ENCODE measurements at places on chromosomes 5 and 9. TPM values are rescaled to one million over a fixed set of nuclear protein-coding genes. Genes with fewer than 3 reads are reported as not detected.

- DNase-seq = no peak
These were observed 65.7 kb upstream of the TBC1D9B start for GRCh38 chr5:179973391-179973790.

GRCh38 chr5:139146809-139147482 is 51.2 kb downstream of the SIL1 start:
- DNase-seq = no peak

DNA sequence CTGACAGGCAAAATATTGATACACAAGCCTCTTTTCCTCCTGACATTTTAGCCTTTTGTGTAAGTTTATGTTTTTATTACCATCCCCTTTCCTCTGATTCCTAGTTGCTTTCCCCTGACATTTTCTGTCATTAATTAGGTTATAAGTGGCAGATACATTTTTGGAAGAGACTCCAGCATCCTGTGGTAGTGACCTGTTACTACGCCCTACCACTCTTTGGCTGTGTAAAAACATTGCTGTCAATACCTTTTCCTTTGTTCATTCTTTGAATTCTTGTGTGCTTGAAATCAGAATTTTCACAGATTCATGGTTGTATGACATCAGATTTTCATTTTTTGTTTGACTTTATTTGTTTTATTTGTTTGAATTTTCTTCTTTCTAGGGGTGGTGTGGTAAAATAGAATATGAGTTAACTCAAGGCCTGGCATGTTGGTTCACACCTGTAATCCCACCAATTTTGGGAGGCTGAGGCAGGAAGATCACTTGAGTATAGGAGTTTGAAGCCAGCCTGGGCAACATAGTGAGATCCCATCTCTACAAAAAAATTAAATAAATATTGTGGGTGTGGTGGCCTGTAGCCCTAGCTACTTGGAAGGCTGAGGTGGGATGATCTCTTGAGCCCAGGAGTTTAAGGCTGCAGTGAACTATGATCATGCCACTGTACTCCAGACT is 43.4 kb downstream of the UBE2R2 start:
- DNase-seq = peak; percentile 21

DNA sequence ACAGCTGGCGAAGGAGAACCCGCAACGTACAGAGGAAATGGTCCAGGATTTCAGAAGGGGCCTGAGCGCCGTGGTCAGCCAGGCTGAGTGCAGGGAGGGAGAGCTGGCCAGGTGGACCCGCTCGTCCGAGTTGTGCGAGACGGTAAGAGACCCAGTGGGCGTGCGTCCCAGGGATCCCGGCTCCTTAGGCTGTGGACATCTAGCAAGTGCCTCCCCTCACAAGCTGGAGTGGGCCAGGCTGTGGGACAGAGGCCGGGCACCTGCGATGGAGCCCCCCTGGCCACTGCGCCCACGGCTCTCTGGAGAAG is 29.5 kb upstream of the LRRC14B start:
- no peak for DNase-seq

DNA sequence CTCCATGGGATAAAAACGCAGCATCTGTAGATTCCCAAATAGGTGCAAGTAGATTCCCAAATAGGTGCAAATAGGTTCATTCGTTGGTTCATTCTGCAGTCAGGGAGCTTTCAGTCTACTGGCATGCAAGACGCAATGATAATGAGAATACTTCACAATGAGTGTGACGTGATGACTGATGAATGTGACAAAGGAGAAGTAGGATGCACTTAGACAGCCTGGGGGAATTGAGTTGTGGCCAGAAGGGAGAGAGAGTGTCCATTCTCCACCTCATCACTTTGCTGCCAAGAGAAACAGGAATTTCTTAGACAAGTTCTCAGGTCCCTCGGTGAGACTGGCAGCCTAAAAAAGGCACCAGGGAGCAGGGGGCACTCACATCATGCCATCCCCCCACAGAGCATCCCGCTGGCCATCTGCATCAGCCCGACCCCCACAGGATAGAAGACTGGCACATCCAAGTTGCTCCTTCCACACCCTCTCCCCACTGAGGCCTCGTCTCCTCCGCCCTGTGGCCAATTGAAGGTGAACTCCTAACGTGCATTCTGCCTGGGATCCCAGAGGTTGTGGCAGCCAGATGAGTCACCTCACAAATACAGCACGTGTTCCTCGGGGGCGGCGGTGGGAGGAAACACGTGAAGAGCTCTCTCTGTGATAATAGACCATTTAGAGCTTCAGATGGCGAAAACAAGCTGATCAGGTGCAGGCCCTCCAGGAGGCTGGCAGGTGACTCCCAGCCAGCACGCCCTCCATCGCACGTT is 19.9 kb upstream of the KCNIP1 start:
- DNase-seq = peak; percentile 26

DNA sequence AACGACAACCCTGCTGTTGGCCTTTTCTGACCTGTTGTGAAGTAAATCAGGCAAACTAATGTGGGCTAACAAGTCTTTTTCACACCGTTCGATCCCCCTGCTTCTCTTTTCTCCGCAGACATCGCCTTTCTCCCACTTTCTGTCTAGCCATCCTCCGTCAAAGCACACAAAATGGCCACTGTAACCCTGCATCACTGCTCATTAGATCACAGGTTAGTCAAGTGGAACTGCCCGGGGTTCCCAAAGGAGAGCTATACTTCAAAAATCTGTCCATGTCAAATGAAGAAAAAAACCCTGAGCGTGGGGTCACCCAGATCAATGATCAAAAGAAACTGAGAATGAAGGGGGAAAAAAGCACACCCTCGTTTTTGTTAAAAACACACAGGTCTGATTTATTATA is 212.1 kb downstream of the ARL15 start:
- DNase-seq = no peak

DNA sequence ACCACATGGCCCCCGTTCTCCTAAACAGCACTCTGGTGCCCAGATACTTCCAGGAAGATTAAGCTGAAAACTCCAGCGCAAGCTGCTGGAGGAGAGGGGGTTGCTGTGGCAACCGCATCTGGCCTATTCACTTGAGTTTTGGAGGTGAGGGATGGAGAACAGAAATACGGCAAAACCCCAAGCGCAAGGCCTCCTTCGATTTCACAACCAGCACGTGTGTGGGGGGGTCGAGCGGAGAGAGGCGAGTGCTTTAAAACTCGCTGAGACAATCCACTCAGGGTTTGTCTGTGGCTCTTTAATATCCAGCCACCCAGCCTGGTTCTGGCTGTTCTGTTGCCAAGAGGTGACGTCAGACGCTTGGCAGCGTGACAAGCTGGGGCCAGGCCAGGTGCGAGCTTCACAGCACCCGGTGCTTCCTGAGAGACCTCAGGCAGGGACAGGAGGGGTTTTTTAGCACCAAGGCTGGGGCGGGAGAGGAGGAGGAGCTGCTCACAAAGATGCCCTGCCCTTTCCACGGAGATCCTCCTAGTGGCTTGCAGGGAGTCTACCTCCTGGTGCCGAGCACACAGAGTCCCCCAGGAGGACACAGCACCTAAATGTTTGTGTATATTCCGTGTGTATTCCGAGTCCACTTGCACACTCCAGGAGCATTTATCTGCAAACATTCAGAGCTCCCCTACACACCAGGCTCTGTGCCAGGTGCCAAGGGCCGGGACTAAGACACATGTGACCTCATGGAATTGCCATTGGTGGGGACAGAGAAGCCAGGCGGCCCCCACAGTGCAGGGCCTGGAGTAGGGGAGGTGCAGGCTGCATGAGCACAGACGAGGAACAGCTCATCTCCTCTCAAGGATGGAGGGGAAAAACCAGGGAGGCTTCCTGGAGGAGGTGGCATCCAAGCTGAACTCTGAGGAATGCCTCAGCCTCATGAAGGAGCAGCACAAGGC is 194.6 kb downstream of the OLFM1 start:
- DNase-seq = peak; percentile 36

DNA sequence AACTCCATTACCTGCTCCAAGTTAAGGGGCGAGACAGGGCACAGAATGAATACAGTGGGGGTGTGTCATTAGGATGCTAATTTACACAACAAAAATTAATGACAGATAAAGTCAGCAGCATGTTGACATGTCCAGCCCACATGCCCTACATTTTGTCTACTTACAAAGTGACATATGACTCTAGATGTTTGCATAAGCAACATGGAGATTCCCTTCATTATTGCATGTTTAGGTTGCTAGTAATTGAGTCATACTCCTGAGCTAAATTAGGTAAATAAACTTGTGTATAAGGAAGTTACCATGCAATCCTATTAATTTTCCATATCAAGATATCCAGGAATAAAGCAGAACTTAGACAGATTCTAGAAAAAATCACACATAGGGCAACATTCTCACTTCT is 232.2 kb downstream of the PDE4D start:
- no peak for DNase-seq

- peak; percentile 26 for DNase-seq
These were observed 151.9 kb downstream of the EBF1 start for GRCh38 chr5:158947846-158948245.

DNA sequence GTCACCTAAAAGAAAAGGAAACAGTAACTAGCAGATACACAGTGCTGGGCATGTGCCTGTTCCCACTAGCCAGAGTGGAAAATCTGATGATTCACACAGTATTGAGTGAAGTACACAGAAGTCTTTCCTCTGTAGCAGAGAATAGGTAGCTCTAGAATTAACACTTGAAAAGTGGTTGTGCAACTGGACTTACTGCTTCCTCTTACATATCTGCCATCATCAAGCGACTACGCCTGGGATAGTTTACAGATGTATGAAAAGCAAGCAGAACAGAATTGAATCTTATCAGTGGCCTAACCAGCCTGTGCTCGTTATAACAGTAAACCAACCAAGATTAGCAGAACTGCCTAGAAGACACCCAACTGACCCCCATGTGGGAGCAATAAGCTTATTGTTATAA is 130.6 kb downstream of the DTWD2 start:
- peak; percentile 11 for DNase-seq

DNA sequence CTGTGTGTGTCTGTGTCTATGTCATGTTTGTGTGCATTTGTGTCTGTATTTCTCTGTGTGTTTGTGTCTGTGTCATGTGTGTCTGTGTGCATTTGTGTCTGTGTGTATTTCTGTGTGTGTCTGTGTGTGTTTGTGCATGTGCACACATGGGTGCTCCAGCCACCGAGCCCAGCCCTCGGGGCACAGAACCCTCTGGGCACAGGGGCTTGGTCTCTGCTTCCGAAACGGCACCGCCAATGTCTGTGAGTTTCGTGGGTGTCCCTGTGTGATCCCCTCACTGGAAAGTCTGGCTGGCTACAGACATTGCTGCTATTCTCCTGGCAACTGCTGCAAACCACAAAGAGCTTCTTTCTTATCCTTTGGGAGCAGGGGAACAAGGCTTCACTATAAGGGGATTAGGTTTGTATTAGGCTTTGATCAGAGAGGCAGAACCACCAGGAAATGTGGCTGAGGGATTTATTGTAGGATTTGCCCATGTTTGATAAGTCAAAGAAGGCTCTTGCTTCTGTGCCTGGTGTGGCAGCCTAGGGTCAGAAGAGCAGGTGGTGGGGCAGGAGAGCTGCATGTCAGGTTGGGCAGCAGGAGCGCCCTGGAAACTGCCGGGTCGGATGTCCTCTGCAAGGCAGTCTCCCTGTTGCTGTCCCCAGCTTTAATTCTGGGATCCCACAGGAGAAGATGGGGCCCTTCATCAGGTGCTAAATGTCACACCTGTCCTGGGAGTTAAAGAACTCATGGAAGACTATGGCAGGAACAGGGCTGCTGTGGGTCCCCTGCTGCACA is 39.6 kb upstream of the FCN1 start:
- no peak for DNase-seq

DNA sequence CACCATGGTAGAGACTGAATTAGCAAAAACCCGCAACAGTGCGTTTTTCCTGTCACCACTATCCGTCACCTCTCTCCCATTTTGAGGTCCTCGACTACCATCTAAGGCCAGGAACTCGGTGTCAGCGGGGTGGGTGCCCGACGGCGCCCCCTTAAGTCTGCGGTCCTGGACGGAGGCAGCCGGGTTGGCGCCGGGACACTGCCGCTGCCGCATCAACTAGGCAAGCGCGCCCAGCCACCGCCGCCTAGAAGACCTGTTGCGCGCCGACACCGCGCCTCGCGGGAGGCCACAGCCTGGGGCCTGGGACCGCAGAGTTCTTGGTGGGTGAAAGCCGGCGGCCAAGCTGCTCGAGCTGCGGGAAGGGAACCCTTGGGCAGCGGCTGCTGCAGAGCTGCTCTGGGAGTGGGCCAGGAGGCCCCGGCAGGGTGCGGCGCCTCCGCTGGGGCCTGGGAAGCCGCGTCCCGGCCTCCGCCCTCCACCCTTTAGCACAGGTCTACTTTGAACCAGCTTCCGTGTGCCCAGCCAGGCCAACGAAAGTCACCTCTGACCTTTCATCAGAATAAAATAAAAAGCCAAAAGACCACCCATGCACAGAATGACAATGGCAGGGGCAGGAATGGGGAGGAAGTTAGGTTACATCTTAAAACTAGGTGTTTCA is 3.5 kb downstream of the FOXB2 start:
- DNase-seq = no peak

DNA sequence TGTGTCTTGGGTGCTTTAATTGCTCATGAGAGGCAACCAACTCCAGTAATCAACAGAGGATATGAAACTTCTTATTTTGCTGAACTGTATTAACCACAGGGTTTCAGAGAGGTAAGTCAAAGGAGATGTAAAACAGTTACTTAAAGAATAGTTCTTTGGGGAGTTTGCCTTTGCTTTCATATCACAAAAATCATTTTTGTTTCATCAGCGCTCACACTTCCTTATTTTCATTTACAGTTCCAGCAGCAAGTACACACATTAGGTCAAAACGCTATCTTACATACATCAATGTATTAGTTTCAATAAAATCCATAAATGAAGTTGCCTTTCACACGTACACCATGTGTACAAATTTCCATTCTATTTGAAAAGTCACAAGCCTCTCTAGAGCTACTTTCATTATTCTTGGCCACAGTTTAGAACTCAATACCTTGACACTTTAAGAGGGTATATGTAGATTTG is 50.1 kb downstream of the ST8SIA4 start:
- no peak for DNase-seq

DNA sequence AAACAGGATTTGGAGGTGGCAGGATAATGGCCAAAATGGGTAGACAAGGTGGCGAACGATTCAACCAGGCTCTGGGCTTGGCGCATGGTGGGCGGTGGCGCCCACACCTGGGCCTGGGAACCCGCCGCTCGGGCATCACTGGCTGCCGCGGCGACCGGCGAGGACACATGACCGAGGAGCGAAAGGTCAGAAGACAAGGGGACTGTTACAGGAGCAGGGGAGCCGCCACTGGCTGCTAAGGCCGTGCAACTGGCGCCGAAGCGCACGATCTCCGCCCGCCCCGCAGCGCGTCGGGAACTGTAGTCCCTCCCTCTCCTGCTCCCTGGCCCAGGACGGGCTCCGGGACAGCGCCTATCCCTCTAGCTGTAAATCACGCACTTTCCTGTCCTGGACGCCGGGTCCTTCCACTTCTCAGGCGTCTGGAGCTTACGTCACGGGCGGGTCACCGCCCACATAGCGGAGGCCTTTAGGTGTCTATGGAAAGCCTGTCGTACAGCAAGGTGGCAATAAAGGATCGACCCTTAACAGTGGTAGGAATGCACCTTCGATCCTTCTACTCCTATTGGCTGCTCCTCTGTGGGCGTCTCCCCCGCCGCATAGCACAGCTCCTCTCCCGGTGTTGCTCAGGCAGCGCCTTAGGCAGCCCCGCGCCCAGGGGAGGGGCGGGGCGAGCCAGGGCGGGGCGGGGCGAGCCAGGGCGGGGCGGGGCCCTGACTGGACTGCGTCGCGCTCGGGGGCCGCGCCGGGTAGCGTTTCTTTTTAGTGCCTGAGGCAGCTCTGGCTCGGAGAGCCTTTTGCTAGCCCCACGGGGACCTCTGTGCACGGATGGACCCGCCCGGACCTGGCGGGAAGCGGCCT is at the start of gene ICE1:
Gene ICE1 (plus strand): TSS at position 717 of the 858 bp plus-strand sequence. CDS start 239 bp downstream, outside the sequence.
- peak; percentile 99 for DNase-seq

GRCh38 chr9:14926941-14927624 is 16.9 kb upstream of the FREM1 start:
- no peak for DNase-seq

NME5 gene
- not detected for total RNA-seq

ST8SIA4 gene
- under 0.01 TPM for total RNA-seq

ST6GALNAC6 gene
- total RNA-seq = 78.8 TPM

C5orf52 gene
- total RNA-seq = not detected

CD72 gene
- total RNA-seq = 3.9 TPM

OR1Q1 gene
- total RNA-seq = not detected

All from GM23248 (cell line).